ENCODE measurements at places on chromosomes 1 and 21.

DNA sequence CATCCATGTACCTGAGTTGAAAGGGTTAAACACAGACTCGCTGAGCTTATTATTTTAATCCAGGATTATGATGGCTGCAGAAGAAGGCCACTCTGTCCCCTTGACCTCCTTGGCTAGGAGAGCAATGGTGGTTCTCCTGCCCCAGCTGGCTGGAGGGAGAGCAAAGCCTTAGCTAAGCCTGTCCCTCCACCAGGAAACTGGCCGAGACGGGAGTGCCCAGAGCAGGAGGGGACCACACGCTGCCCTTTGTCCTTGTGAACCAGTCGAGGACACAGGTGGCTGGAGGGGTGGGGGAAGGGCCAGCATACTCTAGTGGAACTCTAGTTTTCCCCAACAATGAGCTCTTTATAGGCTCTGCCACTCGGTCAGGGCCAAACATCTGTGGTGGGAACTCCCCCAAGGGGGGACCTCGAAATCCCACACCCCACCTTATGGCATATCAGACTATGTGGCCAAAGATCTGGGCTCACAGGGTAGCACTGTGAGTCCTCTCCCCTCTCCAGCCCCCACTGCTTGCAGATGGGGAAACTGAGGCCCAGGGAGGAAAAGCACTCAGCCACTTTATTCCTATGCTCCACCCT, 12.9 kb downstream of the KIAA1614 start:
- DNase-seq: no peak

DNA sequence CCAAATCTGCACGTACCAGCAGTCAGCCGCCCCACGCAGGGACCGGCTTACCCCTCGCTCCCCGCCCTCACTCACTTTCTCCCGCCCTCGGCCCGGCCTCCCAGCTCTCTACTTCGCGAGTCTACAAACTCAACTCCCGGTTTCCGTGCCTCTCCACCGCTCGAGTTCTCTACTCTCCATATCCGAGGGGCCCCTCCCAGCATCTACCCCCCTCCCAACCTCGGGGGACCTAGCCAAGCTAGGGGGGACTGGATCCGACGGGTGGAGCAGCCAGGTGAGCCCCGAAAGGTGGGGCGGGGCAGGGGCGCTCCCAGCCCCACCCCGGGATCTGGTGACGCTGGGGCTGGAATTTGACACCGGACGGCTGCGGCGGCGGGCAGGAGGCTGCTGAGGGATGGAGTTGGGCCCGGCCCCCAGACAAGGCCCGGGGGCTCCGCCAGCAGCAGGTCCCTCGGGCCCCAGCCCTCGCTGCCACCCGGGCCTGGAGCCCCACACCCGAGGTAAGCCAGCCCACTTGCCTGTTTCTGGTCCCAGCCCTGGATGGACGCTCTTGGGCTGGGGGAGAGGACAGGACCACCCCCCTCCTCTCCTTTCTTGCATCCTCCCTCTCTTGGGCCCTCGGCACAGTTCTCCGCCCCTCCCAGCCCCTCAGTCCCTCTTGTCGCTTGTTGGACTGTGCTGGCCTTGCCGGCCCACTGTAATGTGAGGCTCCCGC, at the start of gene ARTN:
Gene ARTN, plus strand, starts transcription at position 416 of the 715 bp plus-strand sequence. CDS start 1,856 bp downstream, outside the sequence.
- DNase-seq: no peak

DNA sequence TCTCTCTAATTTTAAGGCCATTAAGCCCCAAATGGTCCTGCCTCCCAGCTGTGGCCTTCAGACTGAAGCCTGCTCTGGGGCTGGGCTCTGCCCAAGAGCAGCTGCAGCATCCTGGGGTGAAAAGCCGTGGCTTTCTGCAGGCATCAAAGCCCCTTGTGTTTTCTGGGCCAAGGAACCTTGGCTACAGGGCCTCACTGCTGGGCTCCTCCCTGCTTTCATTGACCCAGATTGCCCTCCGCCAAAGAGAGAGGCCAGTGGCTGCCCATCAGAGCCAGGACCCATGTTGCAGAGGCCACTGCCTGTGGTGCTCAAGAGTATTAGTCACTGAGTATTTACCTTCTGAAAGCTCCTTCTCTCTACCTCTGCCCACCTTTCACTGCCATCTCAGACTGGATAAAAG, 1.6 kb downstream of the ZNF648 start:
- no peak for DNase-seq

DNA sequence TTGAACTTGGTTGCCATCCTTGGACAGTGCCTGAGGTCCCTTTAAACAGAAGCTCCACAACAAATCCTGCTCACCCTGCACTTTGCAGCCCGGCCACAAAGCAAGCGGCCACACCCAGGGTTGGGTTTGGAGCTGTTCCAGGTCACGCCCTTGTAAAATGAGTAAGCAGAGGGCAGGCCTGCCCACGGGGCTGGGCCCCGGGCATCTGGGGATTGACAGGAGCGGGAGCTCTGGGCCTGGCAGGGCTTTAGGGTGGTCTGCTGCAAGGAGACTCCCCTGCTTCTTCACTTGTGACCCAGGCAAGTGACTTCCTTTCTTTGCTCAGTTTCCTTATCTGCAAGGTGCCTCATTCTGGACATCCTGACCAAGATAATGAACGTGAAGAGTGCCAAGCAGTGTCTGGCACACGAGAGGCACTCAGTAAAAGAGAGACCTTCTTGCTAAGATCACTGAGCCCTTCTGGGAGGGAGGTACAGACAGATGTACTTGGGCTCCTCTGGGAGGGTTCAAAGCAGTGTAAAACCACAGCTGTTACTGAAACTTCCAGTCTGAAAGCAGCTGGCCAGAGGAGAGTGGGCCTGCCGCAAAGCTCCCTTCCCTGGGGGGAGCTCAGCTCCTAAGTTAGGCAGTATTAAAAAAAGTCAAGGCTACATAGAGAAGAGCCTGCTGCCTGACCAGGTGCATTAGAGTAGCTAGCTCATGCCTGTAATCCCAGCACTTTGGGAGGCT, 2.6 kb downstream of the E2F2 start:
- no peak for DNase-seq

DNA sequence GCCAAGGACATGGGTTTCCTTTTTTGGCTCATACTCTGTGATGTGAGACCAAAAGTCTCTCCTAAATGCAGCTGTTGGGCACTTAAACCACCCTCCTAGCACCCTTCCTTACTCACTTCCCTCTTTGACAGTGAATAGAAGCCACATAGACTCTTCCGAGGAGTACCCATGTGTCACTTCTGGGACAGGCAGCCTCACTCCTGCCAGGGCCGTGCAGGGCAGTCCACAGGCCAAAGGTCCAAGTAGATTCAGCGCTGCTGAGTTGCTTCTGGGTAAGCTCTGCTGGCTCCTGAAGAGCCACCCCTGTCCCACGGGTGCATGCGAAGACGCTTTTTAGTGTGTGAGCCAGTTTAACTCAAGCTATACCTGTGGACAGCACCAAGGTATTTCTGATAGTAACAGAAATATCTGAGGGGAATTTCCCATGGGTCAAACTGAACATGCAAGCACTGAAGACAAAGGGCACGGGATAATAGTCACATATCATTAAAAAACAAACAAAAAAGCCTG, 36.8 kb upstream of the BMP8B start:
- no peak for DNase-seq
